ENCODE measurements at places on chromosomes 1 and 21. TPM values are rescaled to one million over a fixed set of nuclear protein-coding genes. Genes with fewer than 3 reads are reported as not detected.
A peak's percentile ranks its signal among the peaks of the same experiment; 100 is the strongest.

DNA sequence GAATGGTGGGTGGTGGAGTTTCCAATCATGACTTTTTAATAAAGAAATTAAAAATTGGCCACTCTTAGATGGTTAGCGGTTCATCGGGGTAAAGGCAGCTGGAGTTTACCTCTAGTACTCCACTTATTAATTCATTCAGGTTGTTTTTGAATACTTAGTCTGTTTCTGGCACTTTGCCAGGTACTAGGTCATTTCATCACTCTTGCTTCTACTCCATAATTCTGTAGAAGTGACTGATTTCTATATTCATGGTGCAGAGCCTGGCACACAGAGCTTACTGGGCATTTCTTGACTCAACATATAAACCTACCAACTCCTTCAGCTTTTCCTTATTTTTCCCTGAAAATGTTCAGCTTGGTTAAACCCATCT, 31.5 kb downstream of the FOXD2 start:
- DNase-seq: no peak

- DNase-seq: peak; percentile 11
Observed at GRCh38 chr1:172002725-172003345, 161.5 kb downstream of the DNM3 start.

DNA sequence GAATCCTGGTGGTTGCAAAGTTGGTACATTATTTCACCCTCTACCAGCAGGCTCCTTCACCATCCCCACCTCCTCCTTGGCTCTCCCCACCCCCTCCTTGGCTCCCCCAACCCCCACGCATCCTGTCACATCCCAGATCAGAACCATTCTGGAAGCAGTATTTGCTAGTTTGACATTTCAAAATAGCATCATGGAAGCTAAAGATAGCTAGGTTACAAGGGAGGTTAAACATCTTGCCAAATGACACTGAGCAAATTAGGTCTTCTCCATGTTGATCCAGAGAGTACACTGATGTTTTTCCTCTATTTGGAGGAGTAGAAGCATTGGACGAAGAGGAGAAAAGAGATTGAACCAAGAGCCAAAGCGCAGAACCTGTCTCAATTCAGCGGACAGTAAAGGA, 158.9 kb upstream of the FGGY start:
- no peak for DNase-seq

DNA sequence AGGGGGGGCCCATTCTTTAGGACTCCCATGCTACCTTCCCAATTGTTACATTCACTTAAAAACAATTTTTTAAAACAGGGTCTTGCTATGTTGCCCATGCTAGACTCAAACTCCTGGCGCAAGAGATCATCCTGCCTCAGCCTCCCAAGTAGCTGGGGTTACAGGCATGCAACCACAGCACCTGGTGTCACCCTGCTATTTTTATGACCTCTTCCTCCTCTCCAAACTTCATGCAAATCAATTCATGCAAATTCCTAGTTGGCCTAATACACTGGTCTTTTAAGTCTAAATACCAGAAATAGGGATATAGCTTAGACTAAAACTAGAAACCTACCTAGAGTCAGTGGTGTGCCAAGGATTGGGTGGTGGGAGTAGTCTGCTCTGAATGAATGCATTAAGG, 30.1 kb downstream of the CDKN2C start:
- DNase-seq: no peak

GRCh38 chr1:62316135-62316534, 3.1 kb downstream of the KANK4 start:
- DNase-seq: no peak

DNA sequence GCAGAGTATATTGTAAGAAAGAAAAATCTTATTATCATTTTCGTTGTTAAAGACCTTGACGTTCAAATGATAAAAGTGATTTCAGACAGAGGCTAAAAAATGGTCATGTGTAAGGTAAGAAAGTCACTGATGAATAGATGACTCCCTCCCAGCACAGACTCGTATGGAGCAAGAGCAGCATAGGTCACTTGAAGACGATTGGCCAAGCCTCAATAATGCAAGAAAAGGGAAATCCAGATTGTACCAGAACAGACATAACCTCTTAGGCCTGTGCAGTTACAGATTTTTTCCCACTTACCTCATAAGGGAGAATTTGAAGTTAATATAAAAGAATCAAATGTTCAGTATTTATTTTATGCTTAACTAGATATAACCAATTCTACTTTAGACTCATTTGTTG, 16.3 kb upstream of the OLFML2B start:
- no peak for DNase-seq

DNA sequence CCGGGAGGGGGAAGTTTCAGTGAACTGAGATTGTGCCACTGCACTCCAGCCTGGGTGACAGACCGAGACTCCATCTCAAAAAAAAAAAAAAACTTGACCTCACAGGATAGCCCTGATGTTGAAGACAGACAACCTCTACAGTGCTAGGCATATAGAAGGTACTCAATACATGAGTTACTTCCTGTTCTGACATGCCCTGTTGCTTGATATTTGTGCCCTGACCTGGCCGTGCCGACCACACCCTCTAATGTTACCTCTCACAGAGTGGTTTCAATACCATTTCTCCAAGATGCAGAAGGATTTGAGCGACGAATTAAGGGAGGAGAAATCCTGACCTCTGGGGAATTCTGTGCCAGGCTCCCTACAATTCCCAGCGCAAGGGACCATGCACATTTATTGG, 5.2 kb downstream of the PTAFR start:
- no peak for DNase-seq

DNA sequence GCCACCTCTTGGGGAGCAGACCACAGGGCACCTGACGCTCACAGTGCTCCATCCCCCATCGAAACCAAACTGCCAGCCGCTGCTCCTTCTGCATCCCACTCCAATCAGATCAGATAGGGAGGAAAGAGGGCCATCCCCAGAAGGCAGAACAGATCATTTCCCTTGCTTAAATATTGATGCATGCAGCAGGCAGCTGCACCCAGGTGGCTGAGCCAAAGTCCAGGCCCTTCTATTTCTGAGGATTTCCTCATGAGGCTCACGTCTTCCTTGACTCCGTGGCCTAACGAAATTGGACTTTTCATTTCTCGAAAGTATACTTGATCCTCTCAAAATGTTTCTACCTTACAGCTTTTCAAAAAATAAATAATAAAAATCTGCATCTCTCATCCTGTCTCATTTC, 239.2 kb downstream of the ATG4C start:
- no peak for DNase-seq

DNA sequence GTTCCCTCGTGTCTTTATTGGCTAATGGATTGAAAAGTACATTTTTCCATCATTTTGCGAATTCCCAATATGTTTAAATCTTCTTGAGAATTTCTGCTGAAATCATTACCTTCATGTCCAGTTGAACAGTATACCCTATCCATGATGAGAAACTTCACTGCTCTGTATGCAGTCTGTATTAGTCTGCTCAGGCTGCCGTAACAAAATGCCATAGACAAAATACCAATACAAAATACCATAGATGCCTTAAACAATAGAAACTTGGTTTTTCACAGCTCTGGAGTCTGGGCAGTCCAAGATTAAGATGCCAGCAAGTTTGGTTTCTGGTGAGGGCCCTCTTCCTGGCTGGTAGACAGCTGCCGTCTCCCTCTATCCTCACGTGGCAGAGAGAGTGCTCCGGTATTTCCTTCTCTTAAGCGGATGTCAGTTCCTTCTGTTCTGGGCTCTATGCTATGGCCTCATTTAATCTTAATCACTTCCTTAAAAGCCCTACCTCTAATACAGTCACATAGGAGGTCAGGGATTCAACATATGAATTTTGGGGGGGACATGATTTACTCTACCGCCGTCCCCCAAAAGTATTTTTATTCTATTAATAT, 27.0 kb downstream of the CXADR start:
- DNase-seq: no peak

DNA sequence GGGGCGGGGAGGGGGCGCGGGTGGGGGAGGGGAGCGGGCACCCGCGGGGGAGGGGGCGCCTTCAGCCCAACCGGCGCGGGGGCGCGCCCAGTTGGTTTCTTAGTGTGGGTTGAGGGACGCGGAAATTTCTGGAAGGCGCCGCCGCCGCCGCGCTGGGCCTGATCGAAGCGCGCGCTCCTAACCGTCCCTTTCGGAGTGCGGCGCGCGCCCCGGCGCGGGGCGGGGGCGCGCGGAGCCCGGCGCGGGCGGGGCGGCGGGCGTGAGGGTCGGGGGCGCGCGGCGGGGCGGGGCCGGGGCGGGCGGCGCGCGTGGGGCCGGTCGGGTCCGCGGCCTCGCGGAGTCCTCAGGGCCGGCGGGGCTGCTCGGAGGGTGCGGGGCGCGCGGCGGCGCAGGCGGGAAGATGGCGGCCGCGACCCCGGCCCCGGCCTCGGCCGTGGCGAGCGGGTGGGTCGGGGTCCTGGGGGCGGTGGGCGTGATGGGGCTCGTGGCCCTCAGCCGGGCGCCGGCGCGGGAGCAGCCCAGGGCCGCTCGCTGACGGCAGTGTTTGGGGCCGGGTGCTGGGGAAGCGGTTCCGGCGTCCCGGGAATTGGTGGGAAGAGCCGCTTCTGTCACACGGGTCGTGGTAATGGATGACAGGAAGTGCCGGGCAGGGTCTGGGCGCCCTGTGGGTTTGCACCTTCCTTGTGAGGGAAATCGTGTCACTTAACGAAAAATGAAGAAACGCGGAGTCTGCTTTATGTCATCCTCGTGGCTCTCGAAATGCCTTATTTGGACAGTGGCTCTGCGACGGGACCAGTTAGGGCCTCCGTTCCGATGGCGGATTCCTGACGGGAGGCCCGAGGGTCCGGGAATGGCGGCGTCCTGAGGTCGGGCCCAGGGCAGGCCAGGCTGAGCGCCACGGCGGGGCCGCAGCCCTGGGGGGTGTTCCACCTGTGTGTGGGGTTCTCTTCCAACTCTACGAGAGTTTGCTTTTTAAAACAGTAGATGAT, 764 bp downstream of the PKNOX1 start:
- peak; percentile 61 for DNase-seq

GRCh38 chr21:14864211-14865021, 200.4 kb downstream of the NRIP1 start:
- peak; percentile 12 for DNase-seq

DNA sequence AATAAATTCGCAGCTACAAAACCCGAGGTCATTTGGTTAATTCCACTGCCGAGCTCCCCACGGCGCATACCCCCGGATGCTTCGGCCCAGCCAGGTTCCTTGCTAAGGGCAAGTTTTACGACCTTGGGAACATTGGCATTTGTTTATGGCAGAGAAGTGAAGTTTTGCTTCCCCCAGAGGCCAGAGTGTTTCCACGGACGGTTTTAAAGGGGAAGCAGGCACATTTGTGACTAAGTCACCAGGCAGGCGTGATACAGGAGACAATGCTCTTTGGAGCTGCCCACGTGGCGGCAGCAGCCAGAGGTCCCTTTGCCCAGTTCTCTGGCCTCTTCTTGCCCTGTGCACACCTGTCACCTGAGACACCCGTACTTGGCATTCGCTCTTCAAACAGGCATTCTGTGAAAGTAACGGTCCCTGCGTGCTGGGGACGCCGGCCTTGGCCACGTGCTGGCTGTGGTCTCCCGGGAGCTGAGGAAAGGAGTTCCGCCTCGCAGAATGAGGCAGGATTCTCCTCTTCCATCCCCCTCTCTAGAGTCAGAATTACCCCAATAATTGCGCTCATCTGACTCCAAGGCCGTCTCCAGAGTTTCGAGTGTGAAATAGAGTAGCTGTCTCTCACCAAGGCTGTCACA, 138.3 kb downstream of the PRDM16 start:
- DNase-seq: no peak

- DNase-seq: peak; percentile 11
Observed at GRCh38 chr1:39539252-39539790, 37.3 kb downstream of the PABPC4 start.

DNA sequence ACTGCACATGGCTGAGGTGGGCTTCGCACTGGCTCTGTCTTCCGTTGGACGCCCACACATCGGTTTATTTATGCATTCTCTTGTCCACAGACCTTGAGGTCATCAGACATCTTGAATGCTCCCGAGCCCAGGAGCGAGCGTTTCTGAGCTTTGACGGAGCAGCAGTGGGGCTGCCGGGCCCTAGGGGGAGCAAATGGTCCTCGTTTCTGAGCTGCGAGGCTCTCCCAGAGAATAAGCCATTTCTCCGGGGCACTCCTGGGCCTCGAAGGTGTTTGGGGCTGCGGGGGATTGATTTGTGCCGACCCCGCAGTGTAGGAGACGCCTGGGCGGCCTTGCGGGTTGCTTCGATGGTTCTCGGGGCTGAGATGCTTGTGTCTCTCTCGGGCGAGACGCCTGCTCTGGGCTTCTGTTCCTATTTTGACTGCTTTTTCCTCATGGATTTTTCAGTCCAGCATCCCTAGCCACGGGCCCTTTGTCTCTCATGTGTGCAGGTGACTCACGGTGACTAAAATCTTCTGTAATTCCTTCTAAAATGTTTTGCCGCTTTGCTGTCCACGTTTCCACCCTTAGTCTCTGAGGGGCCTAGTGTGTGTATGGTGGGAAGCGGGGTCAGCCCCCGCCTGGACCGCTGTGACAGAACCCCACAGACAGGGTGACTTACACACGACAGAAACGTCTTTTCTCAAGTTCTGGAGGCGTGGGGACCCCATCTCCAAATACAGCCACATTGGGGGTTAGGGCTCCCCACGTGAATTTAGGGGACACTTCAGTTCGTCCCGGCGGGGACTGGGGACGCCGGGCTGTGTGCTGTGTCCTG, 62.1 kb downstream of the FAAP20 start:
- no peak for DNase-seq

GRCh38 chr21:21246007-21246406, 247.8 kb downstream of the NCAM2 start:
- DNase-seq: no peak

GRCh38 chr1:209198961-209199750, 384.4 kb upstream of the CAMK1G start:
- no peak for DNase-seq

GRCh38 chr1:11838349-11839272, 9.0 kb downstream of the NPPA start:
- peak; percentile 72 for DNase-seq

GRCh38 chr1:181108304-181108867, 19.9 kb downstream of the IER5 start:
- DNase-seq: no peak

- DNase-seq: no peak
Observed at GRCh38 chr1:18288722-18289121, 181.1 kb downstream of the IGSF21 start.

Gene AK5
- total RNA-seq: 13.9 TPM

Gene CLCA1
- 0.12 TPM for total RNA-seq

Gene OSBPL9
- total RNA-seq: 39.8 TPM

Gene MAD2L2
- 22.4 TPM for total RNA-seq

Gene DPH2
- 28.4 TPM for total RNA-seq

Gene CEP104
- total RNA-seq: 39.9 TPM

Gene OR6K3
- not detected for total RNA-seq

Gene SCNM1
- 35.4 TPM for total RNA-seq

Gene CD101
- 10.6 TPM for total RNA-seq

Gene HTR6
- total RNA-seq: 0.90 TPM

Gene CFAP107
- not detected for total RNA-seq

Gene ZNF695
- total RNA-seq: not detected

Gene FALEC
- total RNA-seq: 0.85 TPM

Gene SPATA46
- total RNA-seq: not detected

Gene PTGFRN
- total RNA-seq: 0.55 TPM
